T-cell (primary cell): ENCODE measurements at places on chromosomes 12 and 14.

DNA sequence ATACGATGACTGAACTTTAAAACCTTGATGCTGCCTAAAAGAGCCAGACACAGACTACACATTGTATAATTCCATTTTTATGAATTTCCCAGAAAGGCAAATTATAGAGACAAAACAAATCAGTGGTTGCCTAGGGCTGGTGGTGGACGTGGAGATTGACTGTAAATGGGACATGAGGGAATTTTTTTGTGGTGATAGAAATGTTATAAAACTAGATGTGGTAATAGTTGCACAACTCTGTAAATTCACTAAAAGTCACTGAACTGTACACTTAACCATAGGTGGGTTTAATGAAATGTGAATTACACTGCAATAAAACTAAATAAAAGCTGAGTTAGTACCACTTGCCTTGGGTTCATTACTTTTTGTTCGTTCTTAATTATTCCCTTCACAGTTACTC is 72.1 kb downstream of the PLEKHA5 start:
- no peak for DNase-seq

DNA sequence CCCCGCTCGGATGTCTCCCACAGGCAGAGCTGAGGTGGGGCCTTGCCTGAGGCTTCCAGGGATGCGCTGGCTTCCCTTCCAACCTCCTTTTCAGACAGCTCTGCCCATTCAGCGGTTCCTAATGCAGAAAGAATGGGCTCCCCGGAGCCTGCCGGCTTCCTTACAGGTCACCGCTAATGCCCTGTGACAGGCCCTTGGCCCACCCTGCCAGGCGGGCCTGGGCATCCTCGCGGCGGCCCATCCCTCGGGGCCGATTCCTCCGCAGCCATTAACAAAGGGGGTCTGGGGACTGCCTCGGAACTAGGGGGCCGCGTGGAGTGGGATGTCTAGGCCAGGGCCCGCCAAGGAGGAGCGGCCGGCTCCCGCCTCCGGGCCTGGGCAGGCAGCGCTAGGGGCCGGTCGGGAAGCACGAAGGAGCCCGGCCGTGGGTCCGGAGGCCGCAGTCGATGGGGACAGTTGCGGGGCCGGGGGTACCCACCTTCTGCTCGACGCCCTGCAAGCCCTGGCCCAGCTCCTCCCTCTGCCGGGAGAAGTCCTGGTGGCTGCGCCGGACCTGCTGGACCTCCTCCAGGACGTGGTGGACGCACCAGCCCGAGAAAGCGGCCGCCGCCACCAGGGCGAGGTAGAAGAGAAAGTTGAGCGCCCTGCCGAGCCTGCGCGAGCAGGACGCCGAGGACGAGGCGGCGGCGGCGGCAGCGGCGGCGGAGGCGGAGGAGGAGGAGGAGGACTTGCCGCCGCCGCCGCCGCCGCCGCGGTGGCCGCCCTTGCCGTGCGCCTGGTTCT is 738 bp downstream of the CKAP4 start:
- DNase-seq = peak; percentile 70

- no peak for DNase-seq
Observed at GRCh38 chr12:7091660-7092228, 501 bp downstream of the C1R start.

DNA sequence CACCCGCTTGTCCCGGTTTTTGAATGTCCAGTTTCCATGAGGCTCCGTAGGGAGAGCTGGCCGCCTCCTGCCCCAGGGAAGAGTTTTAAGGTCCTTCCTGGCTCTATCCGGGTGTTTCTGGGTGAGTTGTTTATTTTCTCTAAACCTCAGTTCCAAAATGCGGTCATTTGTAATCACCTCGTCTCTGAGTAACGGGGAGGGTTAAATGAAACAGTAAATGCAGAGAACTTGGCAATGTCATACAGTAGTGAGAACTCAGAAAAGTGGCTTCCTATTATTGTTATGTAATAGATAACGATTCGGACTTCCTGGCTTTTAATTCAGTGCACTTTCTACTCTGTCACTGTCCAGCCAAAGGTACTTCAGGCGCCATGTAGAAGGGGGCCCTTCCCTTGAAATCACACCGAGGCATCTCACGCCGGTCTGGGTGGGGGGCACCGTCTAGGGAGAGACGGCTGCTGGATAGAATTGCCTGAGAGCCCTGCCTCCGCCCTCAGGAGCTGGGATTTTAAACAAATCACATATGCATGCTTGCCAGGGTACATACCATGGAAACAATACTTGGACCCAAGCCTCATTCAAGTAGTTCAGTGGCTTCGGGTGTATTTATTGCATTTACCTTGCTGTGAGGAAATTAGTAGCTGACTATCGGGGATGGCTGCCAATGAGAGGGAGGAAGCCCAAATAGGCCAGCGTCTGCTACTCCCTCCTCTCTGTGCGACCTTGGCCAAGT is 26.4 kb downstream of the NOS1 start:
- no peak for DNase-seq

DNA sequence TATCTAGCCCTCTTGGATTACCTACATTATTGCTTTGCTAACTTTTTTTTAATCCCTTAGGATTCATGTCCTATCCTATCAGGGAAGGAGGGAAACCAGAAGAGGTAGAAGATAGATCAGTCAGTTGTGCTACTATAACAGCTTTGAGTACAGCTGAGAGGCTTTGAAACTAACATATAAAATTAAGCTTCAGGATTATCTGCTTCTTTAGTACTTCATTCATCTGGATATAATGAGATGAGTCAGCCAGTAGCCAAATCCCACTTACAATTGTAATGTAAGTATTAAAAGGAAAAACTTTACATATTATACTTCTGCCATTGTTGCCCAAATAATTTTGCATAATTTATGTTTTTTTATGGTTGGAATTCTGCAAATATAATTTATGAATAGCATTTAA is 33.4 kb upstream of the ANO6 start:
- DNase-seq = no peak

- DNase-seq = no peak
Observed at GRCh38 chr12:14698555-14698954, 2.2 kb upstream of the GUCY2C start.

DNA sequence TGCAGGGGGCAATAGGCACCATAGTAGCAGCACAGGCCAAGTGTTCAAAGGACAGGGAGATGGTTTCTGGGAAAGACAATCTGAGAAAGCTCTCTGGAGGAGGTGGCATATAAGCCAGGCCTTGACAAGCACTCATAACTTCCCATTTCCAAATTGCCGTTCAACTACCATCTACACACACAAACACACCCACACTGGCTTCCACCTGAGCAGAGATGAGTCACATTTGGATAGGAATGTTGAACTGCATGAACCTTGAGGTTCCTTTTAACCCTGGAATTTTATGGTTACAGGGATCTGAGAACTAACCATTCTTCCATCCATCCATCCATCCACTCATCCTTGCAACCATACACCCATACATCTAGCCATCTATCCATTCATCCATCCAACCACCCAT is 86.6 kb downstream of the KSR2 start:
- DNase-seq = no peak

GRCh38 chr12:2457933-2458414 is 336.8 kb upstream of the FKBP4 start:
- no peak for DNase-seq

- DNase-seq = no peak
Observed at GRCh38 chr14:87830443-87831096, 162.4 kb downstream of the GALC start.

GRCh38 chr14:104184911-104185499 is 46.6 kb downstream of the KIF26A start:
- no peak for DNase-seq

DNA sequence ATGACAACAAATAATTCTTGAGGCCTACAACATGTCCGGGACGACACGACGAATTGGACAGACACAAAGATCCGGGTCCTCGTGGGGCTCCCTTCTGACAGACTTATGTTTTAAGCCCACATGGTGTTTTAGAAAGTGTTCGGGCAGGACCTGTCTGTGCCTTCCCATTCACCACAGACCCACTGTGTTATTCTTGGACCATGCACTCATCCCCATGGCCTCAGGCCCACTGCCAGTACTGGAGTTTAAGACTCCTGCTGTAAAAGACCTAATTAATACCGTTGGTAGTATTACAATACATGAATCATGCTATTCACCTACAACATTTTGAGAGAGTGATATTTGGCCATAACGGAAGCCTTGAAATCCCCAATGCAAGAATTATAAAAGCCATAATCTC is 20.0 kb downstream of the SLC15A4 start:
- DNase-seq = no peak

GRCh38 chr12:94769047-94769420 is 118.7 kb upstream of the TMCC3 start:
- no peak for DNase-seq
